ENCODE measurements at places on chromosomes 4 and X.

DNA sequence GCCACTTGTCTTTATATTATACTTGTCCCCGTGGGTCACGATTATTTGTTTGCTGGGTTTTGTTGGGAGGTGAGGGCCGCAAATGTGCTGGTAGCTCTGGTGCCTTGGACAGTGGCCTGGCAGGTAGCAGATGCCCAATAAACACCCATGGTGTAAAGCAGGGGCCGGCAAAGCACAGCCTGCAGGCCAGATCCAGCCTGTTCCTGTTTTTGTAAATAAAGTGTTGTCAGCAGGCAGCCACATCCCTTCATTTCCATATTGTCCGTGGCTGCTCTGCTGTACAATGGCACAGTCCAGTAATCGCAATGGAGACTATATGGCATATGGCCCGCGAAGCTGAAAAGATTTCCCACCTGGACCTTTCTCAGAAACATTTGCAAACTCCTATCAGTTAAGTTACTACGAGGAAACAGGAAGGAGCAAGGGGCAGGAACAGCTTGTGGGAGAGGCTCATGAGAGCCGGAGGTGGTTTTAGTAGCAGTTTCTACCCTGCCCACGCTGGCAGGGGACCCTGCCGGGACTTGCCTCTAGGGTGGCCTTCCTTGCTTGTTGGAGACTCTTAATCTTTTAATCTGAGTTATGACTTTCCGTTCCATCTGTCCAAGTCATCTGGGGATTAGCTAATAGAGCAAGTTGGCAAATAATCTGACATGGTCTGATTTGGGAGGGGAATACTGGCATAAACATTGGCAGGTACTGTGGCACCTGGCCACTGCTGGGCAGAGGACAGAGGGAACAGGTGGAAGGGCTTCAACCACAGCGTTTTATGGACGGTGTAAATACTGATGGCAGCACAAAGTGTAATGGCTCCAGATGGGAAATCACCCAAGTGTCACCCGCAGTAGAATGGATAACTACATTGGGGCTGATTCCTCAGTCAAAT is 19.6 kb downstream of the CLCN4 start:
- no peak for DNase-seq

DNA sequence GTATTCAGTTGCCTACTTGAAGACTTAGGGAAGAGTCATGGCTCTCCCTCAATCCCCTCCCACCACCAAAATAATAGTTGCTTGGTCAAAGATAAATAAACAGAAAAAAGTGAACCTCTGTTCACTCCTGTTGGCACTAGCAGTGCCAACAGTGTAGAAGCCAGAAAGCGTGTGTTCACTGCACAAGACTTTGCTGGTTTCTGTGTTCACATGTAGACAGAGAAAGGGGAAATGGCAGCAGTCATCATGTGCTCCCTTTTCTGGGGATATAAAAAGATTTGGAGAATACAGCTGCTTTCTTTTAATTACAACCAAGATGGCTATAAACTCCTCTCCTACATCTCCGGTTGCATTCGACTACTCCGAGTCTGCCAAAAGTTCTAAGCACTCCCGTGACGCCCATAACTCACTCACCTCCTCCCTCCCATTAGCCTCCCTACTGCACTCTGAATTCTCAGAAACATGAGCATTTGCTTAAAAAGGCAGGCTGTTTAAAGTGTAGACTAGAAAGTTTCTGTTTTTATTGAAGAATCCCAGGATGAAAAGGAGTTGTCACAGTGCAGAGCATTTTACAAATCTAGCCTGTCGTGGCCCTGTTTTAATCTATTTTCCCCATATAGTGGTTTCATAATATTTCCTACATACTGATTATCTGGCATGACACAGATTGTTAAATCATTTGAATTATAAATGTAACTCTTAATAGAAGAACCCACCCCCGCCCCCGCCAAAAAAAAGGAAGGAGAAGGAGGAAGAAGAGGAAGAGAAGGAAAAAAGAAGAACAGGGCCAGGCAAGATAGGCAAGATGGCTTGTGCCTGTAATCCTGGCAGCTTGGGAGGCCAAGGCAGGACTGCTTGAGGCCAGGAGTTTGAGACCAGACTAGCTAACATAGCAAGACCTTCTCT is 16.7 kb downstream of the LGI2 start:
- DNase-seq, result no peak

GRCh38 chrX:110086162-110086915 is 83.4 kb downstream of the TMEM164 start:
- DNase-seq, result no peak

DNA sequence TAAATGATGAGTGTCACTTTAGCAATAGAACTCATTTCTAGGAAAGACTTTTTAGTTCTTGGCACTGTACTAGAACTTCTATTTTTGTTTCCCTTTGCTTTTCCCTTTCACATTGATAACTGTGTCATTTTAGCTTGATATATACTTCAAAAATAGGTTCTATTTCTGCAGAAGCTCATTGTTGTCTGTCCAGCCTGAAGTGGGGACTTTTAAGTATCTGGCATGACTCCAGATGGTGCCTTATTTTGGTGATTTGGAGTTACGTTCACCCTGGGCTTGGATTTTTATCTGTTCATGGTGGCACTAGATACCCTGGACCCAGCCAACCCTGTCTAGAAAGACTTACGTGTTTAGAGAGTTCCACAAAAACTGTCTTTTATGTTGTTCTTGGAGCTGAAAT is 3.4 kb downstream of the ABHD18 start:
- DNase-seq, result no peak

- DNase-seq, result no peak
These were observed 42.9 kb downstream of the DCTD start for GRCh38 chr4:182874304-182874751.
